ENCODE measurements at places on chromosomes 11 and 22. TPM values are rescaled to one million over a fixed set of nuclear protein-coding genes. Genes with fewer than 3 reads are reported as not detected.
A peak's percentile ranks its signal among the peaks of the same experiment; 100 is the strongest.

- H3K4me1 ChIP-seq: no peaks in the 10 kb centered on the region
- H3K27ac ChIP-seq: no peak overlapping the region
- no peak for DNase-seq
- H3K36me3 ChIP-seq: no peaks in the 10 kb centered on the region
These were observed 36.1 kb upstream of the PHOX2A start for GRCh38 chr11:72280037-72280436.

DNA sequence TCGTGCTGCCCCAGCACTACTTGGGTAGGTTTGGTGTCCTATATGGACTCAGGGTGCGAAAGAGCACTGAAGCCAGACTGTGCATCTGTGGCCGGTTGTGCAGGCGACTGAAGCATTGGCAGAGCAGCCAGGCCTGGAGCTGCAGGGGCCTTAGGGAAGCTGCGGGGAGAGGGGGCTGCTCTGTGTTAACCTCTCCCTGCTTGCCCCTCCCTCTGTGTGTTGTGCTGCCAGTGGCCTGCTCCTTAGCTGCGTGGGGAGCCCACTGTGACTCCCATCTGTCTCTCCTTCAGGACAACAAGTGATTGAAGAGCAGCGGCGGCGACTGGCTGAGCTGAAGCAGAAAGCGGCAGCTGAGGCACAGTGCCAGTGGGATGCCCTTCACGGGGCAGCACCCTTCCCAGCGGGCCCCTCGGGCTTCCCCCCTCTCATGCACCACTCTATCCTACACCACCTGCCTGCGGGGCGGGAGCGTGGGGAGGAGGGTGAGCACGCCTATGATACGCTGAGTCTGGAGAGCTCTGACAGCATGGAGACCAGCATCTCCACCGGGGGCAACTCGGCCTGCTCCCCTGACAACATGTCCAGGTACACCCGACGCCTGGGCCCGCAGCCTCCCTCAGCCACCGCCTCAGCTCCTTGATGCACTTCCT is 34.3 kb downstream of the TREH start:
- H3K4me1 ChIP-seq: no peaks in the 10 kb centered on the region
- H3K27ac ChIP-seq: no peak overlapping the region
- no peaks in the 10 kb centered on the region for H3K27me3 ChIP-seq
- no peak for DNase-seq

LRP4 gene
- 0.20 TPM for total RNA-seq

DNA sequence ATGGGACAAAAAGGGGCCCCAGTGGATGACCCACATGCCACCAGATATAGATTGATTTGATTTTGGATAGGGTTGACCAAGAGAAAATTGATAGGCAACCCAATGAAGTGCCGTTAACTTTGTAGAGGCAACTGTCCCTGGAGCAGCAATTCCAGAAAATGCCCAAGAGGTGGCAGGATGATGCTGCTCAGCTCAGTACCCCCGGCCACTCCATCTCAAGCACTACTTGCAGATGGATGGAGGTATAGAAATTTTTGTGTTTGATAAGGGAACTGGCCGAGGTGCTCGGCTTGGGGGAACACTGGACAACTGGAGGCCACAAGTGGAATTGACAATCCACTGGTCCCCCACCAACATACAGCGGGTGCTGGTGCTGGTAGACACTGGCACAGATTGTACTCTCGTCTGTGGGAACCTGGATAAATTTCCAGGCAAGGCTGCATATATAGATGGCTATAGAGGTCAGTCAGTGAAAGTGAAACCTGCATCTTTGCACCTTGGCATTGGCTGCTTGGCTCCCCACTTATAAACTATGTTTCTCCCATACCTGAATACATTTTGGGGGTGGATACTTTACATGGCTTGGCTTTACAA is 86.3 kb downstream of the CCDC83 start:
- H3K27me3 ChIP-seq: no peaks in the 10 kb centered on the region
- no peak overlapping the region for H3K4me3 ChIP-seq
- peaks cover 10% of the 10 kb centered on the region for H3K36me3 ChIP-seq
- DNase-seq: peak; percentile 38

GRCh38 chr22:34866495-34867131 is 199.3 kb upstream of the ISX start:
- peaks cover 27% of the 10 kb centered on the region for H3K27me3 ChIP-seq
- H3K4me3 ChIP-seq: no peak overlapping the region
- H3K36me3 ChIP-seq: no peaks in the 10 kb centered on the region
- no peak overlapping the region for H3K27ac ChIP-seq
- DNase-seq: no peak

DNA sequence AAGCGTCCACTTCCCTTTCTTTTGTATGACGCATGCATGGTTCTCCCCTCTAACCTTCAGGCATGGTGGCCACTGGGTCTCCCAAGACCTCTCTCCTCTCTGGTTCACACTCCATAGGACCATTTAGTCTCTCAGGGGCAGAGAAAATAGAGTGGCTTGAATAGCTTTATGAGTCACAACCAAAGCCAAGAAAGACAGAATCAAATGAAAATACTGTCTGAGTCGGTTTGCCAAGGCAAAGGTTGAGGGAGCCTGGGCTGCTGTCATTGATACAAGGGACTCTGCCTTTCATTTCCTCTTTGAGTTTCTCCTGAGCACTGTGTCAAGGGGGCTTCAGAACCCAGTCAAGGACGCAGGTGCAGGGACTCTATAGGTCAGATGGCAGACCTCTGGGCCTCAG is 44.2 kb downstream of the TENM4 start:
- H3K4me1 ChIP-seq: no peaks in the 10 kb centered on the region
- no peak overlapping the region for H3K27ac ChIP-seq
- DNase-seq: no peak
- no peak overlapping the region for H3K4me3 ChIP-seq
- peaks cover 5% of the 10 kb centered on the region for H3K27me3 ChIP-seq

DNA sequence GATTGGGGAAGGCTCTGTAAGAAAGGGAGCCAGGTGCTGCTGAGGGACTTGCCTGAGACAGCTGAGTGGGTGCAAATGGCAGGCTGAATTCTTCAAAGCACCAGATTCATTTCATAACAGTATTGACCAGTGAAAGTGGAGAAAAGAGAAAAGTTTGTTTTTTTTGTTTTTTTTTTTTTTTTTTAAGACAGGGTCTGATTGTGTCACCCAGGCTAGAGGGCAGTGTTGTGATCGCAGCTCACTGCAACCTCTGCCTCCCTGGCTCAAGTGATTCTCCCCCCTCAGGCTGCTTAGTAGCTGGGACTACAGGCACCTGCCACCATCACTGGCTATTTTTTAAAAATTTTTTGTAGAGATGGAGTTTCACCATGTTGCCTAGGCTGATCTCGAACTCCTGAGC is 494.0 kb downstream of the MIAT start:
- H3K4me1 ChIP-seq: peaks cover 4% of the 10 kb centered on the region
- no peak overlapping the region for H3K27ac ChIP-seq
- peaks cover 2% of the 10 kb centered on the region for H3K36me3 ChIP-seq
- DNase-seq: no peak
- no peak overlapping the region for H3K4me3 ChIP-seq

DNA sequence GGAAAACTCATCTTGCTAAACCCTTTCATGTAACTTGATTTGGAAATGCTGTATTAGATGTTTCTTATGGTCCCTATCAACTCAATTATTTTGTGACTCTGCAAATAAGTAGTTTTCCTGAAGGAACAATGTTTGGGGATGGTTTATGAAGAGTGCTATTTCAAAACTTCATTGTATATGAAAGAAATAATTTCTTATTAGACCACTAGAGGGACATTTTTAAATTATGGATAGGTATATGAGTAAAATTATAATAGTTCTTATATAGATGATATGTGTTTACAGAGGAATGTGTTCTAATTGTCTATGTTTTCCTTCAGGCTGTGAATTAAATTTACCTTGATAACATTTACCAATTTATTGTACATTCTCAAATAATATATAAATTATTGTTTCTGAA is 509.4 kb upstream of the RAG2 start:
- DNase-seq: no peak
- H3K4me1 ChIP-seq: no peaks in the 10 kb centered on the region
- H3K27ac ChIP-seq: no peak overlapping the region
- H3K36me3 ChIP-seq: no peaks in the 10 kb centered on the region
- no peaks in the 10 kb centered on the region for H3K27me3 ChIP-seq
- no peak overlapping the region for H3K4me3 ChIP-seq

GRCh38 chr11:65822776-65823528 is 10.8 kb upstream of the SNX32 start:
- H3K27ac ChIP-seq: no peak overlapping the region
- DNase-seq: no peak
- H3K4me1 ChIP-seq: peaks cover 12% of the 10 kb centered on the region
- H3K36me3 ChIP-seq: no peaks in the 10 kb centered on the region

TEX54 gene
- not detected for total RNA-seq

GRCh38 chr11:21481255-21481654 is 711.6 kb upstream of the ANO5 start:
- H3K4me3 ChIP-seq: no peak overlapping the region
- H3K27me3 ChIP-seq: no peaks in the 10 kb centered on the region
- DNase-seq: no peak
- H3K27ac ChIP-seq: no peak overlapping the region
- no peaks in the 10 kb centered on the region for H3K4me1 ChIP-seq

NCR3LG1 gene
- 5.0 TPM for total RNA-seq

SHANK2 gene
- total RNA-seq: not detected

VPREB1 gene
- total RNA-seq: not detected

PATE4 gene
- total RNA-seq: not detected

DDTL gene
- total RNA-seq: not detected

DNA sequence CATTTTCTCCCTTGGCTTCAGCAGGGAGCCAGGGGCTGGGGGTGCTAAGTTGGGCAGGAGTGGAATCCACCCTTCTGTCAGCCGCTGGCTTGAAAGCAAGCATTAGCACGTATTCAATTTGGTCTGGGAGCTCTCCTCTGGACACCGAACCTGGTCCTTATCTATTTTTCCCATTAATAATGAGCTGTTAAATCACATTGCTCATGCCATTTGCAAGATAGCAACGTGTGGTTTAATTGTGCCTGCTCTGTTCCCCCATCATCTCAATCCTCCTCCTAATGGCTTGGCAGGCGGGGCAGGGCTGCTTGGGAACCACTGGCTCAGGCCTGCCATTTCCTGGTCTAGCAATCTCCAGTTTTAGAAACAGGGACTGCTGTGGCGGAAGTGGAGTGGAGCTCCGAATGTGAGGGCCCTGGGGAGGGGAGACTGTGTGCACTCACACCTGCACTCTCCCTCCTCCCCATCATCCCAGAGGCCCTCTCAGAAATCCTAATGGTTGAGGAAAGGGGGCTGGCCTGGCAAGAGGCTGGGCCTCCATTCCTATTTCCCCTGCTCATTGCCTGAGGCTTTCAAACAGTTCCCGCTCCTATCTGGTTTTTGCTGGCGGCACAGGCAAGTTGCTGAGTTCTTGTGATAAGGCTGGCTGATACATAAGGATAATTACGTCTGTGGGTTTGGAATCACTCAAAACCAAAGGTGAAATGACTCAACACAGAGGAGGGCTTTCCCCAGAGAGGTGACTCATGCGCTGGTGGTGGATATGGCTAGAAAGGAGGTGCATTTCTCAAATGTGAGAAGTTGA is 201.2 kb upstream of the E2F8 start:
- no peaks in the 10 kb centered on the region for H3K36me3 ChIP-seq
- H3K4me1 ChIP-seq: peaks cover 8% of the 10 kb centered on the region
- no peak overlapping the region for H3K4me3 ChIP-seq
- H3K27ac ChIP-seq: no peak overlapping the region
- peaks cover 44% of the 10 kb centered on the region for H3K27me3 ChIP-seq

RIN1 gene
- total RNA-seq: 1.6 TPM

DNA sequence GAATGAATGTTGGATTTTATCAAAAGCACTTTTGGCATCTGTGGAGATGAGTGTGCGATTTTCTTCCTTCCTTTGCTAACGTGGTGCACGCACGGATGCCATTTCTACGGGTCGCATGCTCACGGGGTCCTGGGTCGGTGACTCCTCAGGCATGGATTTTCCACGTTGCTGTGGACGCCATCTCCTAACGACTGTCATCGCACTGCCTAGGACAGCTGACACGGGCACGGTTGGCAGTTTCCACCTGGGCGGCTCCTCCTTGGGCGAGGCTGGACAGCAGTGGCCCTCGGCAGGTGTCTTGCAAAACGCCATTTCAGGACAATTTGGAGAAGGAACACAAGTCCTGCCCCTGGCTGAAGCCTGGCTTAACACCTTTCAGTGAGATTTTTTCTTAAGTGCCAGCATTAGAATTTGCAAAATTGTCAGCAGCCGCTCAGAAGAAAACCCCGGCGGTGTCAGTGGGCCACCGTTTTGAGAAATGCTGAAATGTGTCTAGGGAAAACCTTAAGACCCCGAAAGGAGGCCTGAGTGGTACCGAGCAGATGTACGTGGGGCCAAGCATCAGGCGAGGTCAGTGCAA is 34.7 kb upstream of the TOLLIP start:
- DNase-seq: no peak
- H3K27me3 ChIP-seq: no peaks in the 10 kb centered on the region
- H3K4me3 ChIP-seq: no peak overlapping the region
- no peak overlapping the region for H3K27ac ChIP-seq
- no peaks in the 10 kb centered on the region for H3K36me3 ChIP-seq

CCDC157 gene
- total RNA-seq: 2.5 TPM

NXPE1 gene
- not detected for total RNA-seq

- no peaks in the 10 kb centered on the region for H3K36me3 ChIP-seq
- no peak for DNase-seq
- H3K4me1 ChIP-seq: no peaks in the 10 kb centered on the region
- H3K27me3 ChIP-seq: no peaks in the 10 kb centered on the region
These were observed 31.8 kb upstream of the CELSR1 start for GRCh38 chr22:46569055-46569847.

- no peak overlapping the region for H3K4me3 ChIP-seq
- H3K4me1 ChIP-seq: no peaks in the 10 kb centered on the region
- no peak for DNase-seq
- H3K36me3 ChIP-seq: no peaks in the 10 kb centered on the region
- H3K27me3 ChIP-seq: no peaks in the 10 kb centered on the region
- no peak overlapping the region for H3K27ac ChIP-seq
These were observed 4.7 kb downstream of the OR5AP2 start for GRCh38 chr11:56637500-56637899.

DNA sequence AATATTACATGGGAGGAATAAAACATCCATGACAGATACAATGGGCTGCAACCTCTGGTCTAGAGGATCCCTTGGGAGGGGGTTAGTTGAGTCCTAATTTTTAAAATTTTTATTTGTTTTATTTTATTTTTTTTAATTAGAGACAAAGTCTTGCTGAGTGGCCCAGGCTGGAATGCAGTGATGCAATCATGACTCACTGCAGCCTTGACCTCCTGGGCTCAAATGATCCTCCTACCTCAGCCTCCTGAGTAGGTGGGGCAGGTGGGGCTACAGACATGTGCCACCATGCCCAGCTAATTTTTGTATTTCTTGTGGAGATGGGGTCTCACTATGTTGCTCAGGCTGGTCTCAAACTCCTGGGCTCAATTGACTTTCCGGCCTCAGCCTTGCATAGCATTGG is 43.1 kb downstream of the FDX1 start:
- H3K4me1 ChIP-seq: peaks cover 2% of the 10 kb centered on the region
- no peak for DNase-seq
- H3K27me3 ChIP-seq: no peaks in the 10 kb centered on the region
- H3K36me3 ChIP-seq: peaks cover 9% of the 10 kb centered on the region

DLG2 gene
- total RNA-seq: 1.9 TPM

OR5A1 gene
- total RNA-seq: not detected

- H3K4me1 ChIP-seq: no peaks in the 10 kb centered on the region
- peaks cover 5% of the 10 kb centered on the region for H3K27me3 ChIP-seq
- no peak overlapping the region for H3K4me3 ChIP-seq
- H3K36me3 ChIP-seq: no peaks in the 10 kb centered on the region
- H3K27ac ChIP-seq: no peak overlapping the region
These were observed 679.9 kb upstream of the CCDC179 start for GRCh38 chr11:23540101-23540561.

NUDT22 gene
- 69.6 TPM for total RNA-seq

GRCh38 chr22:42376711-42377554 is 55.3 kb downstream of the NFAM1 start:
- no peak for DNase-seq
- peaks cover 3% of the 10 kb centered on the region for H3K4me1 ChIP-seq
- H3K4me3 ChIP-seq: no peak overlapping the region

RFPL1 gene
- total RNA-seq: not detected

MAPK8IP2 gene
- total RNA-seq: 0.16 TPM
